ENCODE measurements at places on chromosomes 7 and 10.

- no peak for DNase-seq
Observed at GRCh38 chr10:5450605-5451384, 38.4 kb downstream of the NET1 start.

GRCh38 chr10:9957351-9957750, 1060.3 kb upstream of the CELF2 start:
- DNase-seq: no peak

GRCh38 chr7:41803569-41803968, 100.7 kb upstream of the INHBA start:
- DNase-seq: no peak

DNA sequence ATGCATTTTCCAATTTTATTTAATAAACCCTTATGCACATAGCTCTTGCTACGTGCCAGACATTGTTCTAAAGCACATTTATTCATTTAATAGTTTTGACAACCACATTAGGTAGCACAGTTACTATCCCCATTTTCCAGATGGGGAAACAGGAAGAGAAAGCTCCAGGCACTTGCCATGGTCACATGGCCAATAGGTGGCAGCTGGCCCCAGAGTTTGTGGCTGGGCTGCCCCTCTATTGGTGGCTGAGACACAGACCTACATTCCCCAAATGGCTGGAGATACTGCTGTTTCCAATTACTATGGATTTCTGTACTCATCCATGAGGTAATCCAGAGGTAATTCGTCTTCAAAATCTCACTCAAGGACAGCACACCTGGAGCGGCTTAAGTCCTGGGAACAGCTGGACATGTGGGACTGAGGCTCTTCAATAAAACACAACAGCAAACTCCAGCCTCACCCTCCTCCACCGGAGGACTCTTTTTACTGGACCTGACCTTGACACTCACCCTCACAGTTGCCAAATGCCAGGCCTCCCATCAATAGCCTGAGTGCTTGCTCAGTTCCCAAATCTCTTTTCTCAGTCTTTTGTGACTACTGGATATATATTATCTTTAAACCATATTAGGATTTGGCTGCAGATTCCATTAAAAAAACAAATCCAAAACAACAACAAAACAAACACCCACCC, 106.1 kb downstream of the CLEC2L start:
- no peak for DNase-seq

- no peak for DNase-seq
Observed at GRCh38 chr7:106952658-106953231, 87.7 kb downstream of the PIK3CG start.

DNA sequence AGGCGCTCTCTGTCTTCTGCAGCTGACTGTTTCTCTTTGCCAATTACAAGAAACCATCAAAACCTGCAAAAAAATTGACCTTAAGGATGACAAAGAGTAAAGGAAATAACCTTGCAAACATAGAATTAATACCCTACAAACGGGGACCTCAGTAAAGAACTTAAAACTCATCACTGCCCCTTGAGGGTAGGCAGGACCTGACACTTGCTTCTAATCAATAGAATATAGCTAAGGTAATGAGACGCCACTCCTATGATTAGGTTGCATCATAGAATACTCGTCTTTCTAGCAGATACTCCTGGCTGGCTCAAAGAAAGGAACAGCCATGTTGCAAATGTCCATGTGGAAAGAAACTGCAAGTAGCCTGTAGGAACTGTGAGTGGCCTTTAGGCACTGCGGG, 140.0 kb downstream of the XPNPEP1 start:
- DNase-seq: no peak
